ENCODE measurements at places on chromosomes 5 and 9.

GRCh38 chr9:113311961-113312360 lies 8.8 kb upstream of the RNF183 start:
- DNase-seq, result no peak

DNA sequence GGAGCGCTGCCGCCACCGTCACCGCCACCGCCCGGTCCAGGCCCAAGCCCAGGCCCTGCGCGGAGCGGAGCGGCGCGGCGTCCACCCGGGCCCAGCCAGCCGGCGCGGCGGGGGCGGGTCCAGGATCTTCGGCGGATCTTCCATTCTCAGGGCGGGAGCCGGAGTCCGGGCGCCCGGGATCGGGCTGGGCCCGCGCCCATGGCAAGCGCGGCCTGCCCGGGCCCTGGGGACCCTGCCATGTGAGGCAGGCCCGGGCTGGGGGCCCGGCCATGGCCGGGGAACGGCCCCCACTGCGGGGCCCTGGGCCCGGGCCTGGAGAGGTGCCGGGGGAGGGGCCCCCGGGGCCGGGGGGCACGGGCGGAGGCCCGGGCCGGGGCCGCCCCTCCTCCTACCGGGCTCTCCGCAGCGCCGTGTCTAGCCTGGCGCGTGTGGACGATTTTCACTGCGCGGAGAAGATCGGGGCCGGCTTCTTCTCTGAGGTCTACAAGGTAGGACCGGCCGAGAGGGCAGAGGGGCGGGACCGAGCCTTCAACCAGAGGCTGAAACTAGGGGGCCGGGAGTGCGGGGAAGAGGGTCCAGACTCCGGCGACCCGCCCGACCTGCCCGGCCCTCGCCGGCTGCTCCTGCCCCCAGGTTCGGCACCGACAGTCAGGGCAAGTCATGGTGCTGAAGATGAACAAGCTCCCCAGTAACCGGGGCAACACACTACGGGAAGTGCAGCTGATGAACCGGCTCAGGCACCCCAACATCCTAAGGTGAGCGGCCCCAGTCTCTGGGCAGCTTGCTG lies 482 bp downstream of the TESK1 start:
- no peak for DNase-seq

DNA sequence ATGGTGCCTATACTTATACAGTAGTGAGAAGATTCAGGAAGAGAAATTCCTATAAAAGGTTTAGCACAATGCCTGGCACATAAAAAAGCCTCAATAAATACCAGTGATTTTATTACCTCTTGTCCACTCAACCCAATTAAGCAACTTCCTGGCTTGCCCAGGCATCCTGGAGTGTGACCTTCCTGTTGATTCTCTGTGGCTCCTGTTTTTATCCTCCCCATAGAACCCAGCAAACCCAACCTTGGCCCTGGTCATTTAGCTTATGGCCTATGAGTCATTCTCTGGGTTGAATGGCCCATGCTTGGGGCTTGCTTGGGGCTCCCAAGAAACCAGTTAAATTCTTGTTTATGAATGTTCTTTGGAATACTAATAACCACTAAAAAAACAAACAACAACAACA lies 21.4 kb upstream of the SPARC start:
- DNase-seq, result no peak

DNA sequence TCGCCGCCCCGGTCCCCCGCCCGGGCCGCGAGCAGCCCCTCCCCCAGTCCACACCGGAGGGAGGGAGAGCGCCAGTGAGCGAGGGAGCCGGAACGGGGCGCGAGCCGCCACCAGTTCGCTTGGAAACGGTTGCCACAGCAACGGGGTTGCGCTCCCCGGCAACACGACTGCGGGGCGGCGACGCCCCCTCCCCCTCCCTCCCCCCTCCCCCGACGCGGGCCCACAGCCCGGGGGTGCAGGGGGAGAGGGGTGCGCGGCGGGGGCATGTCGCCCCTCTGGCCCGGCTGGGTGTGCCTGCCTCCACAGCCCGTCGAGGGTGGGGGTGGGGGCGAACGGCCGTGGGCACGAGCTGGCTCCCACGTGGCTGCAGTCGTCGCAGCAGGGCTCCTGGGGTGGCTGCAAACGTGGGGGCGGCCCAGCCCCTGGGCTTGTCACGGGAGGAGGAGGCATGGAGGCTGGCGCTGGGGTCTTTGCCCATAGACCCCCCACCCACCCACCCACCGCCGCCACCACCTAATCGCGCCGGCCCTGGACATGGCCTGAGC lies 524 bp downstream of the PRR7 start:
- peak; percentile 91 for DNase-seq

DNA sequence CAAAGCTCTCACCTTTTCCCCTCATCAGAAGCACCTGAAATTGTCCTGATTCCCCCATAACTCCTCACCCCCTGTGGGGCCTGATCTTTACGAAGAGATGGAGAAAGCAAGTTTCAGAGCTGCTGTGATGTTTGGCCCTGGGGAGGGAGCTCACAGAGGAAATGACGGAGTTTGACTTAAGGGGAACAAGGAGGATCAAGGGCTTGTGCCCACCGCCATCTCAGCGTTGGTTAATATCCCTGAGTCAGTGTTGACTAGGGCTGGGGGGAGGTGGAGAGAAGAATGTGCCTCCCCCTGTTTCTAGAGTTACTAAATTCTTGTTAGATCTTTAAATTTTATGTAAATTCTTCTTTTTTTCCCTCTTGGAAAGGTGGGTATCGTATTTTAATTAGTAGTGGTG lies 27.8 kb downstream of the FGF18 start:
- DNase-seq, result no peak

- DNase-seq, result no peak
Observed at GRCh38 chr5:45385321-45386058, 310.7 kb downstream of the HCN1 start.

DNA sequence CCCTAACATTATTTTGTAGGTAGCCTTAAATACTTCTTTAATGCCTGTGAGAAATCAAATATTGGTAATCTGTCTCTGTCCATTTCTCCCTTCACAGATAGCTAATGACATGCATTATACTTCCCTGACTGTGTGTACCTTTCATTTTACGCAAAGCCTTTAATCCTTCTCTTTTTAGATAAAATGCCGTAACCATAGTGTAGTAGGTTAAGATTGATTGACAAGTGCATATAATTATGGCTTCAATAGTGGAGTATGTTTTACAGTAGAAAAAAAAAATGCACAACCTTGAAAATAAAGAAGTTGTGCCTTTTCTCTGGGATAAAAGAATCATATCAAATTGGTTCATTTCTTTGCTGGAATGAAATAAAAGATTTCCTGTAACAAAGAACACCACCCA lies 559.6 kb upstream of the GRAMD2B start:
- DNase-seq, result no peak

GRCh38 chr9:138071731-138072130 lies 194.1 kb downstream of the CACNA1B start:
- DNase-seq, result no peak

GRCh38 chr5:1864896-1865440 lies 17.8 kb downstream of the IRX4 start:
- DNase-seq, result no peak

DNA sequence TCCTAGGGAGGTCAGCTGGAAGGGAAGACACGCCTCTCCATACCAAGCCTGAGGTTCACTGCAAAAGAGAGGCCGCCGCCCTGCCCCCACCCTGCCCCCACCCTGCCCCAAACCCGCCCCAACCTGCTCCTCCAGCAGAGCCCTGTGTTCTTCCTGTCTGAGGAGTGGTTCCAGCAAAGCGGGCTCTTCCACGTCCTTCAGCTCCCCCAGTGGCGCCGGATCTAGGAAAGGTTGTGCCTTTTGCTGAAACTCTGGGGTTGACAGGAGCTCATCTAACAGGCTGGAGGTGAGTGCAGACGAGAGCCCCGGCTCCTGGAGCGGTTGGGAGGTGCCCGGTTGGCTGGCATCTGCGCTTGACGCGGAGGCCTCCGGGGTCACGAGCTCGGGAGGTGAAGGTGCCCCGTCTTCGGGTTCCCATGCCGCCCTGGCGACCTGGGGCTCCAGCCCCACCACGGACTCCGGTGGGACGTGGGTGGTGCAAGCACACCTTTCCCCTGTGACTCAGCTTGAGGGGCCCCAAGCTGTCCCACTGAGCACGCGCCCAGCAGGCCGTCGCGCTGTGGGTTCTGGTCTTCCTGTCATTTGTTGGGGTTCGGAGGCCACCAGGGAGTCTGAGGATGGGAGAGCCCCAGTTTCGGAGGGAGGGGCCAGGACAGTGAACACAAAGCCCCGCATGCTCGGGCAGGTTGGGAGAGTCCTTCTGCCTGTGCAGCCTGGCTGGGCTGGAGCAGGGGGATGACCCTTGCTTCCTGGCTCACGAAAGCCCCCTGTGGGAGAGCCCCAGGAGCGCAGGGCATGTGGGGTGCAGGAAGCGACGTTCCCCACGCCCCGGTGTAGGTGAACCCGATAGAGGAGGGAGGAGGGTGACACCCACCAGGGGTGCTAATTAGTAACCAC lies 1467.1 kb downstream of the FOXD4L5 start:
- no peak for DNase-seq

GRCh38 chr9:69582018-69582417 lies 90.2 kb downstream of the APBA1 start:
- no peak for DNase-seq

GRCh38 chr5:138775034-138775433 lies 21.8 kb downstream of the CTNNA1 start:
- DNase-seq, result no peak

DNA sequence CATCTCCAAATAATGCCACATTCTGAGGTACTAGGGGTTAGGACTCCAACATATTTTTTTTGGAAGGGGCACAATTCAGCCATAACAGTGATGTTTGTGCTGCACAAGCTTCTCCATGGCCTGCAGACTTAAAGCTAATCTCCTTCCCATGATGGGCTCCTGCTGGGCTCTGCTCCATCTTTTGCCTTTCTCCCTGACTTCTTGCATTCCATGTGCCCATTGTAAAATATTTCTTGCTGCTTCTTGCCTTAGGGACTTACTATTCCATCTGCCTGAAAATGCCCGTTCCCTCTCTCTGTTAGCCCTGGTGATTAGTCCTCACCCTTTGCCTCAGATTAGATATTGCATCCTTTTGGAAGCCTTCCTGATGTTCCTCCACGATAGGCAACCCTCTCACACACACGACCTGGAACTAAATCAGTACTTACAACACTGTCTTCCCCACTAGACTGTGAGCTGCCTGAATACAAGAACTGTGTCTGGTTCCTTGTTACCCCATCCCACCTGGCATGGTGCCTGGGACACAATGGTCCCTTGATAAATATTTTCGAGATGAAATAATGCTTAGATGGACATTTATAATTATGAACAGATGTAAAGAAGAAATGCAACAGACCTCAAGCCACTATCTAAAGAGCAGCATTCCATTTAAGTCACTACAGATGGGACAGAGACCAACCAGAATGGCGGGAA lies 33.5 kb downstream of the OR1J1 start:
- no peak for DNase-seq

All from COR-L47 (cell line).